ENCODE measurements at places on chromosomes 12 and 14.

DNA sequence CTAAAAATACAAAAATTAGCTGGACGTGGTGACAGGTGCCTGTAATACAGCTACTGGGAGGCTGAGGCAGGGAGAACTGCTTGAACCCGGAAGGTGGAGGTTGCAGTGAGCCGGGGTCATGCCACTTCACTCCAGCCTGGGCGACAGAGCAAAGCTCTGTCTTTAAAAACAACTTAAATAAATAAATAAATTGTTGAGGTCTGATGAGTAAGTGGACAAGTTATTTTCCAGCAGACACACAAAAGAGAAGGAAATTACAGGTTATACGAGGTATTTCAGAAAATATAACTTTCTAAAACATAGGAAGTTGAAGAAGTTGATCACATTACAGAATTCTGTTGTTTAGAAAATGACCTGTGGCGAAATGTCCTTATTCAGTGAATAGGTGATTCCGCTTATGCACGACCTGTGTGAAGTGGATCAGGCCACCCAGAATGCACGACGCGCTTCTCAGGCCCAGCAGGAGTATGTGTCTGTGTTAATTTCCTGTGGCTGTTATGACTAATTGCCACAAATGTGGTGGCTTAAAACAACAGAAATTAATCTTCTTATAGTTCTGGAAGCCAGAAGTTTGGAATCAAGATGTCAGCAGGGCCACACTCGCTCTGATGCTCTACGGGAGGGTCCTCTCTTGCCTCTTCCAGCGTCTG, 38.1 kb downstream of the P2RX7 start:
- DNase-seq: peak; percentile 28

DNA sequence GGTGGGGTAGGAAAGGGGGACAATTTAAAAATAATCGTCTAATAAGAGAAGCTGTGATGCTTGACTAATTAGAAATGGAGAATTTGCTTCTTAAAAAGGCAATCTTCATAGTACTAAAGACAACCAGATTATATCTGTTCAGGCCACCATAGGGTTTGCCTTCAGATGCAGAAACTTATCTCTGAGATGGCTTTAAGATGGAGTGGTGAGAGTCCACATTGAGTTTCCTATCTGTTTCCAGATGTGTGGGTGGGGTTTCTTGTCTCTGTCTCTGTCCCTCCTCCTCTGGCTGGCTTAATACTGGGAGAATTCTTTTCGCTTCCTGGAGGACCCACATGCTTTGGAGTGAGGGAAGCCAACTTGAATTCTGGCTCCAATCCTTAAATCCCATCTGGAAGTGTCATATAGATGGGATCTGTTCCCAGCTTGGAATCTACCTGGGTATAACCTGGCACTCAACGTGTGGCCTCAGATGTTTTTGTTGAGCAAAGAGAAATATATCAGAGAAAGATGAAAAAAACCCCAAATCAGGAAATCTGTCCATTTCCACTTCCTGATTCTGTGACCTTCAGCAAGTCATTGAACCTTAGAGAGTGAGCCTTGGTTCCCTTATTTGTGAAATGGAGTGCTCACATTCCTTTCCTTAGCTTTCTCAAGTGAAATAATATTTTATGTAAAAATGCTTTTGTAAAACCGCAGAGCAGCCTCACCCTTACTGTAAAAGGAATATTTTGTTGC, 66.4 kb downstream of the CHST11 start:
- DNase-seq: no peak

DNA sequence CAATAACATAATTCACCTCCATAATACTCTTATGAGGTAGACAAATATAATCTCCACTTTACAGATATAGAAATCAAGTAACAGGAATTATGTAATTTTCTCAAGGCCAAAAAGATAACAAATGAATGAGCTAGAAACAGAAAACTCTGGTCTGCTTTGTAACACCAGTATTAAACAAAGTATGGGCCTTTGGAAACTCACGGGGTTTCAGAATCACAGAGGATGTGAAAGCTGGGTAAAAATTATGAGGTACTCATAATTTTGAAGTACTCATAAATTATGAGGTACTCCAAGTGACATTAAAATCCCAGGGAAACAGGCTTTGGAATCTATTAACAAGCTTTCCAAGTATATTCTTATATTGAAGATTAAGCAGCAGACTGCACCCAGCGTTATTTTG, 140.2 kb downstream of the MED13L start:
- no peak for DNase-seq

DNA sequence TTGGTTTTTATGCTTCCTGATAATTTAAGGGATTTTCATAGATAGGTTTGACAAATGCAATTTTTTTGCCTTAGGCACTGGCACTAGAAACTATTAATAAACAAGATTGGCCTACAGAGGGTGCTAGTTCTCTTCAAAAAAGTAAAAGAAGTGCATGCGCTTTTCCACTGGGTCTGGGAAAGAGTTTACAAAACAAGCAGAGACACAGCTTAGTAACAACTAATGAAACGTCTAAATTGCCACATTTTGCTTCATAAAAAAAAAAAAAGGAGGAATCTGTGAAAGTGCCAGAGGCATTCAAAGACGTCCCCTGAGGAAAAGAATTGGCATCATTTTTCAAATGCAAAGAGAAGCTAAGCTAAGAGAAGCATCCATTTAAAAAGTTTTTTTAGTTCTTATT, 58.3 kb upstream of the EEA1 start:
- peak; percentile 56 for DNase-seq

GRCh38 chr14:63940387-63940786, 87.6 kb downstream of the SYNE2 start:
- DNase-seq: no peak

Data from brain microvascular endothelial cell (primary cell).